ENCODE measurements at places on chromosomes 4 and X. TPM values are rescaled to one million over a fixed set of nuclear protein-coding genes. Genes with fewer than 3 reads are reported as not detected.

- no peak for DNase-seq
These were observed 25.6 kb downstream of the NR0B1 start for GRCh38 chrX:30283456-30284200.

DNA sequence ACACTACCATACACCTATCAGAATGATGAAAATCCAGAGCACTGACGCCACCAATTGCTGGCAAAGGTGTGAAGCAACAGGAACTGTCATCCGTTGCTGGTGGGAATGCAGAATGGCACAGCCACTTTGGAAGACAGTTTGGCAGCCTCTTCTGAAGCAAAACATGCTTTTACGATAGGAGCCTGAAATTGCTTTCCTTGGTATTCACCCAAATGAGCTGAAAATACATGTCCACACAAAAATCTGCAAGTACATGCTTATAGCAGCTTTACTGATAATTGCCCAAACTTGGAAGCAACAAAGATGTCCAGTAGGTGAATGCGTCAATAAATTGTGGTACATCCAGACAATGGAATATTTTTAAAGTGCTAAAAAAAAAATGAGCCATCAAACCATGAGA lies 322.8 kb upstream of the FAT1 start:
- DNase-seq = no peak

DNA sequence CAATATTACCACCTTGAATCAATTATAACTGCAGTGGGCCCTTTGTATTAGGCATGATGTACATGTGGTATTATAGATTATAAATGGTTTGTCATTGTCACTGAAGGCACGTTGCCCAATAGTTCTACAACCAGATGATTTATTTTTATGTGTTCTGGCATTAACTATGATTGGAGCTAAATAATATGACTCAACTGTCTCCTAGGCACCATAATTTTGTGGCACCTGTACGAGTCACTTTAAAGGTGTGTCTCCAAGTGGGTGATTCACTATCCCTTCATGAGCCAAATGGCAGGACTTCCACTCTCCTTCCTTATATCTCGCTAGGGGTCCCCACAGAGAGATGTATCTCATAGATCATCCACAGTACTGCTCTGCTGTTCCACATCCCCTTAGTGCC lies 6.1 kb upstream of the SMPX start:
- no peak for DNase-seq

DNA sequence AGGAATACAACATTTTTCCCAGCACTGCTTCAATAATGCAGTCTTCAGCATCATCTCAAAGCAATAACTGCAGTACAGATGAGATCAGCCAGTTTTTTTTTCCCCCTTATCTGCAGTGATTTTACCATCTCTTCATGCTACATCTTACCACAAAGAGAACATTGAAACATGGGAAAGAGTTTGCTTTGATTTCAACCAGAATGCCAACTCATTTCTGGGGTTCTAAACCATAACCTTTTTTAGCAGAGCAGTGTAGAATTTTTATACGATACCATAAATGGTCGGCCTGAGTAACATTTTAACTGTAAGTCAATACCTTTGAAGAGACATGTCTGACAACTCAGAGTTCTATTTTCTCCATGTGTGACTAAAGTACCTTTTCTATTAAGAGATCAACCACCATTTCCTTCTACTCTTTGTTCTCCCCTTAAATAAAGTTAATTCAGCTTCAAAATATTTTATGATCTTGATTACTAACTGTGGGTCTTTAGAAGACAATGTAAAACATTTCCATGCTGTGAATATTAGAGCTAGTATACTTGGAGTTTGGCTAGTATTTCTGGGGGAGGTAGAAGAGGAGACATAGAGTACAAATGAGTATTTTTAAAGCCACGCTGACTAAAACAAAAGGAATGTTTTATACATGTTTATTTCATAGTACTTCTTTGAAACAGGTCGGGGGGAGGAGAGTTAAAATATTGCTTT lies 69.1 kb downstream of the TET2 start:
- no peak for DNase-seq

DNA sequence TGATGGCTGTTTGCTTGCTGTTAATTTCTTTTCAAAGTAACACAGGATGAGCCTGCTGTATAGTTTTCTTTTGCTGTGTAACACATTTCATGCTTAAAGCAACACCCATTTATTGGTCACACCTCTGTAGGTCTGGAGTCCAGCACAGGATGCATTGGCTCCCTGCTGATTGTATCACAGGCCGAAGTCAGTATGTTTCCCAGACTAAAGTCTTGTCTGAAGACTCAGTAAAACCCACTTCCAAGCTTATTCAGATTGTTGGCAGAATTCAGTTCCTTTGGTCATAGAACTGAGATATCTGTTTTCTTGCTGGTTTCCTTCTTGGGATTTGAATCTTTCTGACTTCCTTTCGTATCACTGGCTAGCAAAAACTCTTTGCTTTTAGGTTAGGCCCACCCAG lies 54.3 kb downstream of the LRP2BP start:
- DNase-seq = no peak

DNA sequence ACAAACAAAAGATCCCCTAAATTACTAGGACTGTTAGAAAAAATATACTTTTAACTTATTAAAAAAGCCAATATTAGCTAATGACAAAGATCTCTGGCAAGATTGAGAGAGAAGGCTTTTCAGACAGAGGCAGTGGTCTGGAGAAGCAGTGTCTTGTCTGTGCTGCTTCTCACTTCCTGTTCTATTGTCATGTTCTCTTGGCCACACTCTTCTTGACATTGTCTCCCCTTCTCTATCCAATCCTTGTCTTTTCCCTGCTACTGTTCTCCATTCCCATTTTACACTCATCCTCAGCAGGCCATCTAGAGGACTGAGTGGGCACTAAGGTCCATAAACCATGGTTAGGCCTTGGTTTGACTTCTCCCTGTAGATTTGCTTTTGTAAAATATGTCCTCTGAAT lies 14.0 kb upstream of the TAPT1 start:
- DNase-seq = no peak

DNA sequence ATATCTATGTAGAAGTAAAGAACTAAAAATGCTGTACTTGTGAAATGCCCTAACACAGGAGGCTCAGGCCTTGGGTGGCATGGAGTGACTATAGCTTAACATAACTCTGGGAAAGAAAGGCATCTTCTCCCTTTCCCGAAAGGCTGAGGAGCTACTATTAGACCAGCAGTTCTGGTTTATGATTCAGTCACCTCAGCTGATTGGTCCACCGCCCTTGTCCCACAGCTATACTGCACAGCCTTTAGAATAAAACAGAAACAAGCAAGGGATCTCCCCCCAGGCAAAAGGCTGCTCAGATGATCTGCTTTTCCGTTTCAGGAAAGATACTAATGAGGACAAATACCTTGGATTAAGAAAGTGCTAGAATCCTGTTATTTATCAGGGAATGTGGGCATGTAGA lies 171.3 kb downstream of the SNCA start:
- no peak for DNase-seq

Gene YIPF7
- polyA plus RNA-seq = 0.29 TPM

DNA sequence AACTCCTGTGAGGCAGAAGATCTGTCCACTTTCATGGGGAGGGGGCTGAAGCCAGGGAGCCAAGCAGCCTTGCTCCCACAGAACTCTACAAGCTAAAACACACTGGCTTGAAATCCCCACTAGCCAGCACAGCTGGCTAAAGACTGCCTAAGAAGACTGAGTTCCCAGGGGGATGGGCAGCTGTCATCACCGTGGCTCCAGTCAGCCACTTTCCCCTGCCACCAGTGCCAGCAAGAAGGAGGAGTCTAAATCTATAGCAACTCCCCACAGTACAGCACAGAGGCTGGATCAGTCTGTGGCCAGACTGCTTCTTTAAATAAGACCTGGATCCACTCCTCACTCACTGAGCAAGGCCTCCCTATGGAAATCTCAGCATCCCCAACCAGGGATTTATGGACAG lies 308.6 kb downstream of the FAM47B start:
- DNase-seq = no peak

Gene FGG
- polyA plus RNA-seq = not detected

Gene TCEAL6
- 0.32 TPM for polyA plus RNA-seq

- DNase-seq = no peak
These were observed 124.5 kb upstream of the NEIL3 start for GRCh38 chr4:177185151-177185550.

- no peak for DNase-seq
These were observed 35.1 kb upstream of the PI4K2B start for GRCh38 chr4:25198713-25199112.

Gene CXCL3
- 0.28 TPM for polyA plus RNA-seq

Gene EDA
- 6.9 TPM for polyA plus RNA-seq

GRCh38 chrX:20325786-20326388 lies 59.2 kb upstream of the RPS6KA3 start:
- no peak for DNase-seq

DNA sequence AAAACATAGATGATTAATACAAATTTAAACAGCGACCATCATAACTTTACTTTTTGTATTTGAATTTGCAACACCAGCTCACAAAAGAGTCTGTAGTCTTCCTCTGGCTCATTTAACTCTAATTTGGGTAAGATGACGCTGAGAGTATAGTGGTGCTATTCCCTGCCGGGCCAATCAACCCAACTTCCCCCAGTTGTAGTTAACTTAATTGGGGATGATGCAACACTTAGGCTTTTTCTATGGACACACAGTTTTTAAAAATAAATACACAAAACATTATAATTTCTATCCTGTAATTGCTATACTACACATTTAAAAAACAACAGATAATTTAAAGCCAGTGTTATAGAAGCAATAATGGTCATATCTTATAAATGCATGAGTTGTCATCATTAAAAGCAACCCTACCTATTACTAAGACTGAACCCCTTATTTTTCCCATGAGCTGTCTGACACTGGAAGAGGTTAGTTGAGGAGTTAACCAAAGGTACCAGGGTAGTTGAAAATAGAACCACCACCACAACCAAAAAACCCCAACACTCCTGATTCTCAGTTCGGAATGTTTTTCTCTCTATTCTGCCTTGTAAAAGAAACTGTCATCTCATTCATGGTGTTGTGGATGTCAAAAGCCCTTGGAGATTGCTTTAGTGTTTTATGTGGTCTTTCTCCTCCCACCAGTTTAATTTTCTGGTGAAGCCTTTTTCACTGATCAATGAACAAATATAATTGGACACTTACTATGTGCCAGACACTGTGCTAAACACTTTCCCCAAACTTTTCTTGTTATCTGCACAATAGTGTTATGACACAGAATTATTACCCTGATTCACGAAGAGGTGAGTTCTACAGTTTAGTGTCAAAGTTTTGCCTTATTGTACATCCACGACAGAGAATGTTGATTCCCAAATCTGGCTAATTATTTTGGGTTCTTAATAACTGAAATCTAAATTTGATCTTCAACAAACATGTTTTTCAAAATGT lies 61.5 kb upstream of the RAPGEF2 start:
- no peak for DNase-seq

- DNase-seq = no peak
These were observed 78.5 kb downstream of the HTRA3 start for GRCh38 chr4:8348071-8348470.

DNA sequence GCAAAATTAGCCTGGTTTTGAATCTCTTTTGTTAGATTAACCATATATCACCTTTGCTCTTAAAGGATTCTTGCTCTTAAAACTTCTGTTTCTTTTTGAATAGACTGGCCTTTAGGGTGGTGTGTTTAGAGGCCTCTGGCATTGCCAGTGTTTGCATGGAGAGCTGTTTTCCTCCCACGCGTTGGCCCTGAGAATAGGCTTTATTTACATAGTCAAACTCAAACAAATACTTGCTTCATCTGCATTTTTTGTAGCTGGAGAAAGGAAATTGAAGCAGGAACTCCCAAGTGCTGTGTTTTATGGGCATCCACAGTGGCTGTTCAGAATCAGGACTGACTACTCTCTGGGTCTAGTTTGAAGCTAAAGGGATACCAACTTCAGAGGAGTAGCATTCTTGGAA lies 2.7 kb downstream of the SHROOM2 start:
- DNase-seq = no peak

DNA sequence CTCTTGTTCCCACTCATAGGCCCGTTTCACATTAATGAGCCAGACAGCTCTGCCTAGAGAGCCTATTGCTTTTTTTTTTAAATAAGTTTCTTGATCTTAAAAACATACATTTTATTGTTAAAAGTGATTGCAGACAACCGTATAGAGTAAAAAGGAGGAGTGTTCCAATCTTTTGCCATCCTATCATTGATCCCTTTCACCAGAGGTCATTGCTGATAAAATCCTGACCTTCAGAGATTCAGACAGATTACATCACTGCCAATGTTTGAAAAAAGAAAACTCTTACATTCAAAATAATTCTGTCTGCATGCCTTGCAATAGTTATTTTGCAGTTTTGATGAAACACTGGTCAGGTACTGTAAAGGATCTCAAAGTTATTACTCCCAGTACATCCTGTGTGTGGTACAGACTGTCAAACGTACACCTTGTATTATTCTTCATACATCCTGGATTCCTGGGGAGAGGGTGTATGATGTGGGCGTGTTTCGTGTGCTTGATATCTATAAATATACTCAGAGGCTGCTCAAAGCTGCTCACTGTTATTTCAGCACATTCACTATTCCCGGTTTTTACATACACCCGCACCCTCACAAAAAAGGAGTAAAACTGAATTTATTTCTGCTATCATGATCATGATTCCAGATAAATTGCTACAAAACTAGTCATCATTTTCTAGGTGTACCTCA lies 15.4 kb upstream of the KLHL2 start:
- DNase-seq = no peak

DNA sequence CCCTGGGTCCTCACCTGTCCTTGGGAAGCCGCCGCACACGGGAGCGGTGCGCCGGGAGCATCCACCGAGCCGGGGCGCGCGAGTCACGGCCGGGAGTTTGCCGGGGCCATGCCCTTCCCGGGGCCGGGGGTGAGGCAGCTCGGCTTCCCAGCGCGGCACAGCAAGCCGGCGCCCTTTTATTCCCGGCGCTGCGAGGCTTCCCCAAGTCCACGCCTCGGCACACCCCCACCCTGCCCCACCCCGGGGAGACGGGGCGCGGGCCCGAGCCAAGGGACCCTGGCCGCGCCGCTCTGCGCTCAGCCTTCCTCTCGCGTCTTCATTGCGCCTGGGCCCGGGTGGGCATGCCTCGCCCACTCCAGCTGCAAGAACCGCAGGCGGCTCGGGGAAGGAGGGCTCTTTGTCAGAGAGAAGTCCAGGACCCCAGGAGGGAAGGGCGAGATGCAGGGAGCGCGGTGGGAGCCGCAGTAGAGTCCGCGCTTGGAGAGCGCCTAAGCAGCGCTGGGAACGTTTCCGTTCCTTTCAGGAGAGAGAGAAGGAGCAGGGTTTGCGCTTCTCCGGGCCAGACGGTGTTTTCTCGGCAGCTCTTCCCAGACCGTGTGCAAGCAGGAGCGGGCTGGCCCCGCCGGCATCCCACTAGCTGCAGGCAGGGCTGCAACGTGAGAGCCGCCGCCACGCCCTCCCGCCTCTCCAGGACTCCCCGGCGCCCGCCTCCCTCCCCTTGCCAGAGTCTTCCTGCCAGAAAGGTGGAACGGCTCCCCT lies at the start of gene MXRA5:
TSS of gene MXRA5 (minus strand) at position 152 of the 759 bp plus-strand sequence. CDS start 2,819 bp downstream, outside the sequence.
- no peak for DNase-seq

DNA sequence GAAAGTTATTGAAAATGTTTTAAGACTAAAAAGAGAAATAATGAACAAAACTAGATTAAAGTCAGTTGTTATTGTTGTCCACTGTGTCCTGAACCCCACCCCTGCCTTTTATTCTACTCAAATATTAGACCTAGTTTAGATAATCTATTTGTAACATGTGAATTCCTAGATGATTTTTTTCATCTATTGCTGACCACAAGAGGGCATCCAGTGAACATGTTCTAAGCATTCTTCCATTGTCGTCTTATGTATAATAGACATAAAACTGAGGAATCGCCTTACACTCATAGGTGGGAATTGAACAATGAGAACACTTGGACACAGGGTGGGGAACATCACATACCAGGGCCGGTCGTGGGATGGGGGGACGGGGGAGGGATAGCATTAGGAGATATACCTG lies 36.4 kb upstream of the HPRT1 start:
- DNase-seq = no peak

Data from left renal cortex interstitium (tissue), 4 donors.